ENCODE measurements at places on chromosomes 12 and 14.
A peak's percentile ranks its signal among the peaks of the same experiment; 100 is the strongest.

- H3K36me3 ChIP-seq: peaks cover 38% of the 10 kb centered on the region
- DNase-seq: no peak
- no peaks in the 10 kb centered on the region for H3K27me3 ChIP-seq
Observed at GRCh38 chr12:42386308-42386707, 60.3 kb downstream of the PPHLN1 start.

- no peaks in the 10 kb centered on the region for H3K36me3 ChIP-seq
- no peak for DNase-seq
- H3K4me1 ChIP-seq: no peaks in the 10 kb centered on the region
Observed at GRCh38 chr12:45546545-45546944, 183.0 kb upstream of the ARID2 start.

GRCh38 chr12:31325524-31325875, 450 bp downstream of the SINHCAF start:
- DNase-seq: no peak
- peak overlapping the region; percentile 88 for H3K27ac ChIP-seq
- H3K4me1 ChIP-seq: peaks cover 14% of the 10 kb centered on the region
- no peaks in the 10 kb centered on the region for H3K36me3 ChIP-seq

DNA sequence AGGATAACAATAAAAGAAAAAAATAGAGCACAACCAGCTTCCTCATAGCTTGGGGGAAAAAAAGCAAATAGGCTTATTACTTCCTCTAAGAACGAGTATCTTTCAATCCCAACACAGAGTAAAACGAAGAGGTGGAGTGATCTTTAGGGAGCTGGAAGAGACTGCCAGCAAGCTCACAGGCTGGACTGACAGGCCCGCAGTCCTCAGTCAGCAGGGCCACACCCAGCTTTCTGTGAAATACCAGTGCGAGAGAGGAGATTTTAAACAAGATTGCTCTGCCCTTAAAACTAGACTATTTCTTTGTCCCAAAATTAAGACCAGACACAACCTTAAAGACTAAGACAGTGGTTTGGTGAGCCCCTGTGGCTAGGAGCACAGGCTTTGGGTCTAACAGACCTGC, 32.9 kb downstream of the SETD3 start:
- H3K4me3 ChIP-seq: no peak overlapping the region
- H3K36me3 ChIP-seq: peaks cover 15% of the 10 kb centered on the region
- no peaks in the 10 kb centered on the region for H3K4me1 ChIP-seq
- H3K27ac ChIP-seq: no peak overlapping the region

DNA sequence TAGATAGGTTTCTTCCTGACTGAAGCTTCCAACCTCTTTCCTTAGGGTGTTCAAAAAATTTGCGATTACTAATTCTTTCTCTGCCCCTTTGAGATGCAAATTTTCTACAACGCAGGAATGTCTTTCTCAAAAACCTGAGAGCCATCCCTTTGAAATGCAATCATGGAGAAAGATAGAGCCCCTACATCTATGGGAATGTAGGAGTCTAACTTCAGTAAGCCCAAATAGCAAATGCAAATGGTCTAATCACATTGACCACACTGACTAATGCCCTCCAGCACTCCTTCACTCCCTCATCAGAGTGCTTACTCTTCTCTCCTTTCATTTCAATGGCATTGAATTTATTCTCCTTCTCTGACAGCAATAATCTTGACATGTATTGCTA, 107.1 kb downstream of the SLC6A15 start:
- no peak overlapping the region for H3K27ac ChIP-seq
- H3K4me3 ChIP-seq: no peak overlapping the region
- peaks cover 13% of the 10 kb centered on the region for H3K4me1 ChIP-seq
- DNase-seq: no peak
- no peaks in the 10 kb centered on the region for H3K27me3 ChIP-seq

DNA sequence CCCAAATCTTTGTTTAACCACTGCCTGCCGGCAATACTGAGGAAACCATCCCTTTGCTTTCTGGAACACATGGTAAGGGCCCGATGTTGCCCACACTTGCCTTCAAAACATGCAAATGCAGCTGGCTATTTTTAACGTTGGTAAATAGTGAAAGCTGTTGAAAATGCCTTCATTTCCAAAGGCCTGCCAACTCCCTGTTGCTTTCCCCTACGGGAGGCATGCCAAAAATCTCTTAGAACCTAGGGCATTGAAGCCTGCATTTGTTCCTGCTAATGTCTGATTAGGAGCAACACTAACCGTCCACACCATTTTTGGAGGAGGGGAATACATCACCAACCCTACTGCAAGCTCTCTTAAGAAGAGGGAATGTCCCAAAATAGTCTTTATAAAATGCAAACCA, 152.6 kb upstream of the NOS1 start:
- no peaks in the 10 kb centered on the region for H3K4me1 ChIP-seq
- no peak overlapping the region for H3K27ac ChIP-seq
- H3K36me3 ChIP-seq: no peaks in the 10 kb centered on the region
- DNase-seq: no peak

DNA sequence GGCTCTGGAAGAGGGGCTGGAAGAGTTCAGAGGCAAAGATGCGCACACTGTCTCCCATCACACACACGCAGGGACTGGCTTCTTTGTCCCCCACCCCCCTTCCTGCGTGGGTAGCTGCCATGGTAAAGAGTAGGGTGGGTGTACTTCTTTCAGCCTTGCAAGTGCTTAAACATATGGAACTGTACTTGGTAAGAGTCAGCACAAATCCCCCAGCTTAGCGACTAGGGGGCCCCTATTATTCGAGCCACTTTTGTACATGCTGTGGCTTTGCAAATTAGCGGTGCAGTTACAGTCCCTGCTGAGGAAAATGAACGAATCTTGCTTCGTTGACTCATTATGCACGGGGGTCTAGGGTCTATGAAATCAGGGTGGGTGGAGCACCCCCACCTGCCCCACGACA, 123.8 kb downstream of the AACS start:
- no peaks in the 10 kb centered on the region for H3K4me1 ChIP-seq
- peaks cover 9% of the 10 kb centered on the region for H3K27me3 ChIP-seq
- no peak overlapping the region for H3K4me3 ChIP-seq
- H3K27ac ChIP-seq: no peak overlapping the region

- DNase-seq: peak; percentile 57
- H3K36me3 ChIP-seq: no peaks in the 10 kb centered on the region
- no peak overlapping the region for H3K4me3 ChIP-seq
- no peaks in the 10 kb centered on the region for H3K27me3 ChIP-seq
- no peak overlapping the region for H3K27ac ChIP-seq
- H3K4me1 ChIP-seq: peaks cover 48% of the 10 kb centered on the region
Observed at GRCh38 chr12:47088021-47088944, 8.5 kb upstream of the AMIGO2 start.

DNA sequence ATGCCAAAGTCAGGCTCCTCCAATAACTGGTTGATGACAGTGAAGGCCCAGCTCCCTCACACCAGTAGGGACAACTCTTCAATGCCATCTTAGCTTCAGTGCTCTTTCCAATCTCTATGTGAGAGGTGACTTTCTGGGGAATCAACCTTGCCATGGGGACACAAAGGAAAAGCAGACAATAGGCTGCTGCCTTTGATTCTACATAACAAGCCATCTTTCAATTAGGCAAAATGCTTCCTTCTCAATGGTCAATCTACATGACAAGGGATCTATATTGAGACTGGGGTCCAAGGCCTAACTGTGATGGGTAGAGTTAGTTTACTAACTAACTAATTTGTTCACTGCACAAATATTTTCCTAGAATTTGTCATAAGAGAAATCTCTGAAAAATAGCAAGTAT, 1417.5 kb upstream of the SEL1L start:
- no peaks in the 10 kb centered on the region for H3K36me3 ChIP-seq
- H3K27me3 ChIP-seq: no peaks in the 10 kb centered on the region
- H3K4me3 ChIP-seq: no peak overlapping the region
- no peaks in the 10 kb centered on the region for H3K4me1 ChIP-seq
- no peak overlapping the region for H3K27ac ChIP-seq

GRCh38 chr12:64707362-64707761, 51.8 kb downstream of the GNS start:
- peaks cover 14% of the 10 kb centered on the region for H3K4me1 ChIP-seq
- no peaks in the 10 kb centered on the region for H3K36me3 ChIP-seq
- no peaks in the 10 kb centered on the region for H3K27me3 ChIP-seq
- peak; percentile 22 for DNase-seq

DNA sequence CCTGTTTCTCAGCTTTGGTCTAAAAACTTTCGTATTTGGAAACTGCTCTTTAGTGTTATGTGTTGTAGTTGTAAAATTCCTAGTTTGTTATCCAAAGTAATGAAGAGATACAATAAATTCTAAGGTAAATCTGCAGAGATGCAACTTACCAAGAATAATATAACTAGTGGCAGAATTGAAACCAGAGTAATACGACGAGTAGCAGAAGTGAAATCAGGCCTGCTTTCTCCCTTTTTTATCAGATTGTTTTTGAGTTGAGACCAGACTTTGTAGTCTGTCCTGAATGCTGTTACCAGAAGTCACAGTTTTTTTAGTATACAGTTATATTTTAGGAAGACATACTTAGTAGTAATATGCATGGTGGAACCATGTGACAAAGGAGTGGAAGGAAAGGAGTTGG, 12.5 kb downstream of the PAPOLA start:
- H3K4me1 ChIP-seq: 0 out of 2 replicates have a peak, but pooled peaks cover 2% of the 10 kb centered on the region
- H3K27ac ChIP-seq: no peak overlapping the region
- H3K36me3 ChIP-seq: no peaks in the 10 kb centered on the region
- no peaks in the 10 kb centered on the region for H3K27me3 ChIP-seq
- no peak for DNase-seq

- no peak overlapping the region for H3K4me3 ChIP-seq
- DNase-seq: no peak
- no peaks in the 10 kb centered on the region for H3K27me3 ChIP-seq
- H3K27ac ChIP-seq: no peak overlapping the region
Observed at GRCh38 chr12:5665615-5666014, 233.7 kb downstream of the NTF3 start.

GRCh38 chr14:52068615-52069306, at the start of gene NID2:
Gene NID2, minus strand, starts transcription at chr14:52069059. Its CDS starts 65 bp downstream, at chr14:52068994.
- no peaks in the 10 kb centered on the region for H3K36me3 ChIP-seq
- peak; percentile 80 for DNase-seq
- peak within 1 kb of the TSS; percentile 61 for H3K4me3 ChIP-seq
- H3K27ac ChIP-seq: no peak within 1 kb of the TSS
- H3K27me3 ChIP-seq: no peaks in the 10 kb centered on the region
- H3K4me1 ChIP-seq: peaks cover 4% of the 10 kb centered on the region

GRCh38 chr12:94299846-94300245, 151.5 kb downstream of the PLXNC1 start:
- H3K36me3 ChIP-seq: peaks cover 10% of the 10 kb centered on the region
- no peaks in the 10 kb centered on the region for H3K4me1 ChIP-seq
- H3K27me3 ChIP-seq: no peaks in the 10 kb centered on the region
- DNase-seq: no peak

- no peak overlapping the region for H3K27ac ChIP-seq
- DNase-seq: peak; percentile 49
Observed at GRCh38 chr12:66984962-66985361, 284.2 kb upstream of the CAND1 start.

- H3K4me1 ChIP-seq: no peaks in the 10 kb centered on the region
- no peak overlapping the region for H3K4me3 ChIP-seq
- no peak for DNase-seq
- H3K27ac ChIP-seq: no peak overlapping the region
- H3K36me3 ChIP-seq: no peaks in the 10 kb centered on the region
- H3K27me3 ChIP-seq: no peaks in the 10 kb centered on the region
Observed at GRCh38 chr12:39375206-39375808, 67.6 kb downstream of the KIF21A start.

DNA sequence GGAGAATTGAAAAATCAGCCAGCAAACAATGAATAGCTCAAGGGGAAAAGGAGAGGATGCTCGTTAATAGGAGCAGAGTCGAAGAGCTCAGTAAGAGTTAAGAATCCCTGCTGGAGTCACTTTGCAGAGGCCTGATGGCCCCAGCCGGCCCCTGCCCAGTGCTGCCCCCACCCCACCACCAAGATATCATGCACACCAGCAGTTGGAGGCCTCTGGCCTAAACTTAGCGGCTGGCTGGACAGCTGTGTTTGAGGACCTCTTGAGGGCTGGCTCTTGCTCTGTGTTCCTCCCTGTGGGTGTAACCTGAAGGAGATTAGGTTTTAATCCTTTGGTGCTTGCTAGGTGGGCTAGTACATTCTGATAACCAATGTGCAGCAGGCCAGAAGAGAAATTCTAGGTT, 142.0 kb downstream of the PLXNC1 start:
- H3K27ac ChIP-seq: no peak overlapping the region
- H3K4me3 ChIP-seq: no peak overlapping the region
- H3K27me3 ChIP-seq: no peaks in the 10 kb centered on the region
- H3K4me1 ChIP-seq: no peaks in the 10 kb centered on the region
- H3K36me3 ChIP-seq: no peaks in the 10 kb centered on the region

DNA sequence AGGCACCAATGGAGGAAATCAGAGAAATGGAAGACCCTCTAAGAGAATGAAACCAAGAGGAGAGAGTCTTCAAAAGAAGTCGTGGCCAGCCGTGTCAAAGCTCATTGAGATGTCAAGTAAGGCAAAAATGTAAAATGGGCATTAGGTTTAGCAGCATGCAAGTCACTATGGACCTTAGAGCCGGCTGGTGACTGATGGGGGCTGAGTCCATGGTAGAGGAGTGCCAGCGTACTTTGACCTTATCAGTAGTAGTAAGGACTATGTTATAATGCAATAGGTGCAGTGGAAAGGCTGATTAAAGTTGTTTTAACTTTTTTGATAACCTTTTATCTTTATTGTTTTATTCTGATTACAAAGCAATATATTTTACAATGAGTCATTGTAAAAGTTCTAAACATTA, 66.5 kb downstream of the ANO6 start:
- H3K27ac ChIP-seq: no peak overlapping the region
- no peaks in the 10 kb centered on the region for H3K27me3 ChIP-seq
- DNase-seq: no peak
- H3K4me3 ChIP-seq: no peak overlapping the region
- peaks cover 5% of the 10 kb centered on the region for H3K36me3 ChIP-seq

DNA sequence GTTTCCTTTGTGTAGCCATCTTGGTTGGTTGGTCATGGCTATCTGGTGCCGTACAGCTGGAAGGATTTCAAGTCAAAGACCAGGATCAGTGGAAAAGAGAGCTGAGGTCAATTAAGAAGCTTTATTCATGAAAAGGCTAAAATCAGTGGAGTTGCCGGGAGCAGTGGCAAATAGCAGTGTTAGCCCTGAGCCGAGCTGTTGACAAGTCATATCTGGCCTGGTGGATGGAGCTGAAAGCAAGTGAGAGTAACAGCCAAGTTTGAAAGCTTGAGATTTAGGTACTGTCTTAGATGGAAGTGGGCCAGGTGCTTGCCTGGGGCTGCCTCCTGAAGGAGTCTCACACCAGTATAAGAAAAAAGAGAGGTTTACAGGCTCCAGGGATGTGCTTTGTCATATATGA, 9.0 kb downstream of the BATF start:
- no peak for DNase-seq
- no peaks in the 10 kb centered on the region for H3K4me1 ChIP-seq
- H3K27me3 ChIP-seq: no peaks in the 10 kb centered on the region
- H3K4me3 ChIP-seq: no peak overlapping the region
- H3K36me3 ChIP-seq: no peaks in the 10 kb centered on the region

- no peaks in the 10 kb centered on the region for H3K36me3 ChIP-seq
- peaks cover 10% of the 10 kb centered on the region for H3K4me1 ChIP-seq
- H3K4me3 ChIP-seq: peak overlapping the region; percentile 65
- DNase-seq: no peak
Observed at GRCh38 chr12:95216711-95217376, 423 bp downstream of the FGD6 start.

GRCh38 chr14:50095895-50096294, 20.5 kb downstream of the VCPKMT start:
- no peak for DNase-seq
- H3K4me3 ChIP-seq: no peak overlapping the region
- no peaks in the 10 kb centered on the region for H3K27me3 ChIP-seq
- H3K4me1 ChIP-seq: no peaks in the 10 kb centered on the region
- no peaks in the 10 kb centered on the region for H3K36me3 ChIP-seq

Measured in SJCRH30 (cell line).